OCI-LY7 (cell line): ENCODE measurements at places on chromosomes 2 and 18.

DNA sequence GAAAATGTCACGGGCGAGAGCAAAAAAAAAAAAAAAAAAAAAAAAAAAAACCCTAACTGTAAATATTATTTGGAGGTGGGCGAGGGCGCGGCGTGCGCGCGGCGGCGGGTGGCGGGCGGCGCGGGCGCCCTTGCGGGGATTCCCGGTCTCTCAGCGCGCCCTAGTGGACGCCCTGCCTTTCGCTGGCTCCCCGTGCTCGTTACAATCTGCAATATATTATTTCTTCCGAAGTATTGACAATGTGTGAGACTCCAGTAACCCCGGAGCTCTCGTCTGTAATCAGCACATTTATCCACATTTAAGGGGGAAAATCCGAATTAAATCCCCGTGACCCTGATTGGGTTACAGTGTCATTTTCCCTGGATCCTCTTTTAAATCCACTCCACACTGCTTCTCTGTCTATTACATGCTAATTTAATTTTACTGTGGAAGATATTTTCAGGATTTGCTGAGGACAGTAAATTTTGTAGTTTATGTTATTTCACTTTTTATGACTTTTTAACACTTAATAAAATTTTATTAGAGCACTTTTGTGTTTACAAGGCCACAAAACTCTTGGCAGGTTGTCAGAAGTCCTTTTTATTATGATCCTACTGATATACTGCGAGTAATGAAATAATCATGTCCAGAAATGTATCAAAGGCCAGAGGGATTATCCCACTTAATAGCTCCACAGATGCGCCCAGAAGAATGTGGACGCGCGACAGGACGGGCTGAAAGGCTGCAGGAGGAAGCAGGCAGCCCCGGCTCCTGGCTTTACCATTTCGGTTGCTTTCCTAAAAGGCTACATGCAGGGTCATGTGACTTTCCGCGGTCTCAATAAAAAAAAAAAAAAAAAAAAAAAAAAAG, 369.1 kb downstream of the MTX2 start:
- no peak for DNase-seq

GRCh38 chr18:68459968-68460367, 254.9 kb downstream of the TMX3 start:
- DNase-seq, result no peak

DNA sequence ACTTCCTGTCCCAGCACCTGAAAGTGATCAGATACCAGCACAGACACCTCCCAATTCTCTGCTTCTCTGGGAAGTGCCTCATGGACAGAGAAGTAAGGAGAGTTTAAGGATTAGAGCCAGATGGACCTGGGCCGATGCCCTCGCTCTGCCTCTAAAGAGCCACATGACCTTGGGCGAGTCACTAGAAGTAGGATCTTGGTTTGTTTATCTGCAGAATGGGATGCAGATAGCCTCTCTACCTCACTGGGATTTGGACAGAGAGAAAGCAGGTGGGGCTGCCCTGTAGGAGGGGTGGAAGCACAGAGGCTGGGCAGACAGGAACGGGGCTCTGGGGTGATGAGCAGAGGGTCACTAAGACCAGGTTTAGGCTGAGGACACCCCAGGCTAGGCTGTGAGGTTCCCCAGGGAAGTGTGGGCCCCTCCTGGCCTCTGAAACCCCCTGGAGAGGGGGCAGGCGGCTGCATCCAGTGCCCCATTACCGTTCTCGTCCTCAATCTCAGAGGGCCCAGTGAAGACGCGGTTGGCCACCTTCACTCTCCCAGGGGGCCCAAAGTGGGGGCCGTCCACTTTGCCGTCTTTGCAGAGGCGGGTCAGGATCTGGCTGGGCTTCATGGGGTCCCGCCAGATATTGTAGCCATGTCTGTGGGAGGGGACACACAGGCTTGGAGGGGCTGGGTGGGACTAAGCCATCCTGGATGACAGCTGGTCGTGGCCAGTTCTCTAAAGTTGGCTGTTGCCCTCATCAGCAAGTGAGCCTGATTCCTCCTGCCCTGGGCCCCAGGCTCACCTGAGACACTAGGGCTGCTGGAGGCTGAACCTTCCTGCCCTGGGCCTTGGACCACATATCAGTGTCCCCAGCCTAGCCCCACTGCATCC, 13.3 kb downstream of the OTOF start:
- no peak for DNase-seq

- DNase-seq, result no peak
These were observed 1.5 kb downstream of the CREB1 start for GRCh38 chr2:207531032-207531952.

DNA sequence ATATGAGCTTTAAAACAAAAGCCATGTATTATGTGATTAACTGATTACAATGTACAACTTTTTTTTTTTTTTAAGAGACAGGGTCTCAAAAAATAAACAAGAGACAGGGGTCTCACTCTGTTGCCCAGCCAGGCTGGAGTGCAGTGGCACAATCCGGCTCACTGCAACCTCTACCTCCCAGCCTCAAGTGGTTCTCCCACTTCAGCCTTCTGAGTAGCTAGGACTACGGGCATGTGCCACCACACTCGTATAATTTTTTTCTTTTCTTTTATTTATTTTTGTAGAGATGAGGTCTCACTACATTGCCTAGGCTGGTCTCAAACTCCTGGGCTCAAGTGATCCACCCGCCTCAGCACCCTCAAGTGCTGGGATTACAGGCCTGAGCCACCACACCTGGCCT, 103.1 kb downstream of the ATAD2B start:
- DNase-seq, result no peak

DNA sequence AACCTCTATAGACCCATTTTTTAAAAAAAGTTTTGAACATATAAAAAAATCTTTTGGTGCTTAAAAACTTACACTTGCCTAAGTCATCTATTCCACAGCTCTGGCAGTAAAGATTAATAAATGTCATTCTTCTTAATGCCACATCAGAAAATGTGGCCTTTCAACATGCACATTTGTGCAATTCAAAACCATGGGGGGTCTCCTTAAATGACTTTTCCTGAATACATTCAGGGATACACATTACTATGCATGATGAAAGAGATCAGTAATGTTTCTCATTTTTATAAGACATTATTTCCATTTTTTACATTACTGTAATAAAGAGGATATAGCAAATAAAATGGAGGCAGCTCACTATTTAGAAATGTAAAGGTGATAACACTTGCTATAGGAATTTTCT, 142.3 kb downstream of the RBM43 start:
- no peak for DNase-seq

- no peak for DNase-seq
These were observed 529.2 kb upstream of the KLHL29 start for GRCh38 chr2:22855761-22856184.

- no peak for DNase-seq
These were observed 53.1 kb downstream of the PDCL3 start for GRCh38 chr2:100615886-100616285.

- no peak for DNase-seq
These were observed 477 bp upstream of the WDCP start for GRCh38 chr2:24047703-24048033.

DNA sequence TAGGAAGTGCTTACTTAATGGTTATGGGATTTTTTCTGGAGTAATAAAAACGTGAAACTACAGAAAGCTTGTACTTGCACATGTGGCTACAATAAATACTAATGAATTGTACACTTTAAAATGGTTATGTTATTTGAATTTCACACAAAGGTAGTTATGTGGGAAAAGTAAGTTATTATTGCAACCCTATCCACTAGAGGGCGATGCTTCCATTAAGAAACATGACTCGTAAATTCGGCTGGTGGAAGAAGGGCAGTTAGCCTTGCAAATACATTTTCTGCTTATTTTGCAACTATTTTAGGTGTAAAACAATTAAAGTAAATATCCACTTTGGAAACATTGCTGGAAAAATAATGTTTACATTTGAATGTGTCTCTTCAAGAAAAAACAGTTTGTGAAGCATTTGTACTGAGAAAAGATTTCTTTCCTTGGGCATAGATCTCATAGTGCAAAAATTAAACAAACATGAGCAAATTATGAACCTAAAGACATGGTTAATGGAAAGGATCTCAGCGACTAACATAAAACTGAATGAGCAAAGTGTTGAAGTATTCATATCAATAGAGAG, 68.1 kb upstream of the CSRNP3 start:
- DNase-seq, result peak; percentile 75

DNA sequence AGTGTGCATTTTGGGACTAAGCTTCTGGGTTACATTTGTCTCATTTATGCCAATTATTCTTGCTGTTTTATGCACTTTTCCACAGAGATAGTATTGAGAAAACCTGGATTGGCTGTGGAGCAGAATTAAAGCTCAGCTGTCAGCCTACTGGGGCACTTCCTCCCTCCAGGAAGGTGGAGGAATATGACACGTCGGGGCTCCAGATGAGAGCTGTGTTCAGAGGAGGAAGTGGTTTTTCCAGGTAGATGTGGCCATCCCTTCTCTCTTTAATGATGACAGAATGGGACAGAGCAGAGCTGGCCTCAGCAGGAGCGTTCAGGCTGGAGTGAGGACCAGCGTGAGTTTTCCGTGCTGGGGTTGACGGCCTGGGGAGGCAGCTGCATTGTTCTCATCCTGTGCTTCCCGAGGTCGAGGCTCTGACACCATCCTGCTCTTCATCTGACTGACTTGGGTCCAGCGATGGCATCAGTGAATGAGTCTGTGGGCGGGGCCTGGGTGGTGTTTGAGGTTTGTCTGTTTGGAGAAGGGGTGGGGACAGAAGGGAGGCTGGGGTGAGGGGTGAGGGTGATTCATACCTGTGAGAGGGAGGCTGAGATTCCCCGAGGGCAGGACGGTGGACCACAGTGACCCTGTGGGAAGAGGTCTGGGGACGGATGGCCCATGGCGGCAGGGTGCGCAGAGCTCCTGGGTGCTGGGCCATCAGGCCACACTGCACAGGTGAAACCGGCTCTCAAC, 207.0 kb downstream of the LDLRAD4 start:
- DNase-seq, result no peak

DNA sequence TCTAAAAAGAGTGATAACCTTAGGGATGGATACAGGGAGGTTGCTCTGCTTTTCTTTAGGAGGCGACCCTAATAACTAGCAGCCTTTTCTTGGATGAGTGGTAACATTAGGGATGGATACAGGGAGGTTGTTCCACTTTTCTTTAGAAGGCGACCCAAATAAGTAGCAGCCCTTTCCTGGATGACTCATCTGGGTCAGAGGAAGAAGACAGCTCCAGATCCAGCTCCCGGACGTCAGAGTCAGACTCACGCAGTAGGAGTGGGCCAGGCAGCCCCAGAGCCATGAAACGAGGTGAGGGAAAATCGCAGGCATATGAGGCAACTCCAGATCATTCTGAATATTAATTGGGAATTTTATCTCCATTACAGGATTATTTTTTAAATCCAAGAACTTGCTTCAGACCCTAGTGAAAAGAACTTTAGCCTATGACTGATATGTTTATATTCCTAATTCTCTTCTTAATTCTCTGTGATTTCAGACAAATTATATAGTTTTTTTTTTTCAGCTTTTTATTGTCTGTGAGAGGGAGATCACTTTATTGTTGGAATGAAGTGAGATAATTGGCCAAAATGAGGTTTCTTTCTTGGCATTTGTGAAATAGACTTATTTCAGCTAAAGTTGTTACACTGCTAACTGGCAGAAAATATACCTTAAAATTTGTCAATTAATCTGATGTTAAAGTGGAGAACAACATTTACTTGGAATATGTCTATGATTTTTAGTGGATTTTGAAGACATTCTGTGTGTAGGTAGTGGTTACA, 31.2 kb upstream of the C1GALT1C1L start:
- no peak for DNase-seq

DNA sequence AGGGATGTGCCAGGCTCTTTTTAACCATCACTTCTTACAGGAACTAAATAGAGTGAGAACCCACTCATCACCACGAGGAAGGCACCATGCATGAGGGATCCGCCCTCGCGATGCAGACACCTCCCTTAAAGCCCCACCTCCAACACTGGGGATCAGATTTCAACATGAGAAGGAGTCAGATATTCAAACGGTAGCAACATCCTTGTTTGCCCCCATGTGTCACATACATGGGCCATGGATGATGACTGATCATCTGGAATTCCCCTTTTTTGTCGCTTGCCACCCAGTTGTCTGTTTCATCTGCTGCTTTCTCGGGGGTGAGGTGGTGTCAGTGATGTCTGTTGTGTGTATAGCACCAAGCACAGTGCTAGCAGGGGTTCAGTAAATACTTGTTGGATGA, 57.9 kb downstream of the NCK2 start:
- DNase-seq, result peak; percentile 79

- DNase-seq, result peak; percentile 7
These were observed 54.2 kb downstream of the SERTAD2 start for GRCh38 chr2:64599469-64599868.

GRCh38 chr2:94964193-94964592, 61.3 kb upstream of the MAL start:
- no peak for DNase-seq

DNA sequence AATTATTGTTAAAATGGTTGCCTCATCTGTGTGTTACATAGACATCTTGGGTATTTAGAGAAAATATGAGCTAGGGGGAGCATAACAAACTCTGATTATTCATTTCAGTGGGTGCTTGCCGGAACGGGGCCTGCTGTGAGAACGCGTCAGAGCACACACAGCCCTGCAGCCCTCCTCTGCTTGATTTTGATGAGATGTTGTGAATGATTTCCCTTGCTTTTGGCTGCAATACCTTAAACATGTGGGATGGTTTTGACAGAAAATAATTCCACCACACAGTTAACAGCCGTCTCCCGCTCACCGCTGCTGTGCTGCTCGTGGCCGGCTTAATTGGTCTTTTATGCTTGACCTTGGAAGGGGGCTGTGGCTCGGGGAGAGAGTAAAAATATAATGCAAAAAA, 49.9 kb upstream of the TXNDC2 start:
- no peak for DNase-seq

- no peak for DNase-seq
These were observed 73.2 kb upstream of the LCLAT1 start for GRCh38 chr2:30373881-30374302.
